ENCODE measurements at places on chromosomes 16 and 17.

DNA sequence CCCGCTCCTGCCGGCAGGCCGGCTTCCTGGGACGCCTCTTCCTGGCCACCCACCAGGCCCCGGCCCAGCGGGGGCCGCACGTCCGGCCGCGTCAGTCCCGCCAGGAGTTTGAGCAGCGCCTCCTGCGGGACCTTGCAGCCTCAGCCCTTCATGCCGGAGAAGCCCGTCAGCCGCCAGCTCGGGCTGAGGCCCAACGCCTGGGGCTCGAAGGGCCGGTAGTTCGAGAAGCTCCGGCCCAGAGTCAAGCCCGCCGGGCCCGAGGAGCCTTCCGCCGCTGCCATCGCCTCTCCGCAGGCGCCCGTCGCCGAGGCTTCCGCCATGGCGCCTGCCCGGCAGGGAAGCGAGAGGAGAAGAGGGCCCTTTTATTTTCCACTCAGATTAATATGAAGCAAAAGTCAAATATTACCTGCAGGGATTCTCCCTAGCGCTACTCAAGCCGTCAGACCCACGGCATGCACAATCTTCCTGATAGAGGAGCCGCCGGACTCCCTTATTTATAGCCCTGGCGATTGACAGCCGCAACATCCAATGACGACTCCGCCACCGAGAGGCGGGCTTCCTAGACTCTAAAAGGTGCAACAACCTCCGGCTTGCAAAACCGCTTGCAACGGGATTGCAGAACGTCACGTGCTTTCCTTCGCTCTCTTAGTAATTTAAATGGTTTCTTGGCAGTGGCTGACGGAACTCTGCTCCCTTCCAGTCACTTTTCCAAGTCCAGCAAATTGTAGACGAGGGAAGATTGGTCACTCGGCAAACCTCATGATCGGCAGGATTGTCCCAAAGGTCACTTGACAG, at the start of gene SEPHS2:
SEPHS2 (minus strand) TSS at position 467 of the 795 bp plus-strand sequence; CDS start at position 320, 147 bp downstream.
- DNase-seq = peak; percentile 97

- DNase-seq = peak; percentile 89
These were observed 57.6 kb downstream of the CDRT4 start for GRCh38 chr17:15409721-15410250.

DNA sequence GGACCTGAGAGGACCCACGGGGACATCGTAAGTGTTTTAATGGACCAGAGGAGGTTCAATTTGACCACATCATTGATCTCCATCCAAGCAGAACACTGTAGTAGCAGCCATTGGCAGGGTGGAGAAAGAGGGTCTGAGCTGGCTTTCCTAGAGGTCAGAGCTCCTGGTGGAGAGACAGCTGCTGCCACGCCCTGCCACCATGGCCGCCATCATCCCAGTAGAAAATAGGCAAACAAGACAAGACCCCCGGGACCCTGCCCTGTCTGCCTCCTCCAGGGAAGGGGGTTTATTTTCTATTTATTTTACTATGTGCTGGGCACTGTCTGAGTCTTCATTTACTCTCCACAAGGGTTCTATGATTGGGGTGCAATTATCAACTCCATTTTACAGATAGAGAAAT, 11.4 kb upstream of the ITGA3 start:
- DNase-seq = no peak

GRCh38 chr17:77888242-77889134, 70.0 kb upstream of the TNRC6C start:
- DNase-seq = no peak

DNA sequence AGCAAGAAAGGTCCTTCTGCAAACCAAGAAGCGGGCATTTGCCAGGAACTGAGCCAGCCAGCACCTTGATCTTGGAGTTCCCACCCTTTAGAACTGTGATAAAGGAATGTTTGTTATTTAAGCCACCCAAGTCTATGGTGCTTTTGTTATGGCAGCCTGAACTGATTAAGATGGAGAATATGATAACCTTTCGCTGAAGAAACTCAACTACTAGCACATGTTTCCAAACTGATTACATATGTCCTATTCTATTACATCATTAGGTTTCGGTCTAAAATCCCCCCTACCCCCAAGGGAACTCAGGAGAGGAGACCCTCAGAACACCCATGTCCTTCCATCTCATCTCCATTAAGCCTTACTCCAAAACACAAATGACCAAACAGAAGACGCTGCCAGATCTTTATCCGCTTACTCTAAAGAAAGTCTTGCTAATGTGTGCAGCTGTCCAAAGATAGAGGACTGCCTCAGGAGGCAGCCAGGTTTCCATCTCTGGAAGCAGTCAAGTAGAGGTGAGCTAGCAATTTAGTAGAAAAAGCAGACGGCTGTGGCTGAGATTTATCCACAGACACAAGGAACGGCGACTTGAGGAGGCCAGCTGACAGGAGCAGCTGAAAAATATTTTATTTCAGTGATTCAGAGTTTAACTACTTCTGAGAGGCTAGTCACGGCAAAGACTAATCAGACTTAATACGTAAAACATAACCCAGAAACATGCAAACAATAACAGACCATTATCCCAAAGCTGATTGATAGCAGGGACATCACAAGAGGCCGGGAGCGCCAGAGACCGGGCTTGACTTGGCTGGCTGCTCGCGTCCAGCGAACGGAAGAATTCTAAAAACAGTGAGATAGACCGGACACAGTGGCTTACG, 611.4 kb upstream of the CDH5 start:
- DNase-seq = peak; percentile 60

All from RPMI7951 (cell line).